ENCODE measurements at places on chromosomes 6 and 20. TPM values are rescaled to one million over a fixed set of nuclear protein-coding genes. Genes with fewer than 3 reads are reported as not detected.

DNA sequence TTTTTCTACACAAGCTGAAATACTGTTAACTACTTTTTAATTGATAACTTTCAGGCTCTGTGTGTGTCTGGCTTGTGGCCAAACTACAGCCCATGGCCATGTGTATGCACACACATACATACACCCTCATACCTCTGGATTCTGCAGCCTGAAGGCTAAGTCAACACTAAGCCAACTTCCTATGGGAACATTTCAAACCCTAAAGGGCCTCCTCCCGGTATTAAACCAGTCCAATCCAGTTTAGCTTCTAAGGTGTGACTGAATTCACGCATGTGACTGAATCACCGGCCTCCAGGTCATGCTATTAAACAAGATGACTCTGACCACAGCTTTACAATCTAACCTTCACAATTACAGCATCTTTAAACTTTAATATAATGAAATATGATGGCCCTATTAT is 20.7 kb upstream of the DST start:
- DNase-seq: peak; percentile 52

- no peak for DNase-seq
These were observed 631.3 kb downstream of the EYS start for GRCh38 chr6:65075705-65076230.

GRCh38 chr6:124661097-124661661 is 301.1 kb upstream of the RNF217 start:
- no peak for DNase-seq

DNA sequence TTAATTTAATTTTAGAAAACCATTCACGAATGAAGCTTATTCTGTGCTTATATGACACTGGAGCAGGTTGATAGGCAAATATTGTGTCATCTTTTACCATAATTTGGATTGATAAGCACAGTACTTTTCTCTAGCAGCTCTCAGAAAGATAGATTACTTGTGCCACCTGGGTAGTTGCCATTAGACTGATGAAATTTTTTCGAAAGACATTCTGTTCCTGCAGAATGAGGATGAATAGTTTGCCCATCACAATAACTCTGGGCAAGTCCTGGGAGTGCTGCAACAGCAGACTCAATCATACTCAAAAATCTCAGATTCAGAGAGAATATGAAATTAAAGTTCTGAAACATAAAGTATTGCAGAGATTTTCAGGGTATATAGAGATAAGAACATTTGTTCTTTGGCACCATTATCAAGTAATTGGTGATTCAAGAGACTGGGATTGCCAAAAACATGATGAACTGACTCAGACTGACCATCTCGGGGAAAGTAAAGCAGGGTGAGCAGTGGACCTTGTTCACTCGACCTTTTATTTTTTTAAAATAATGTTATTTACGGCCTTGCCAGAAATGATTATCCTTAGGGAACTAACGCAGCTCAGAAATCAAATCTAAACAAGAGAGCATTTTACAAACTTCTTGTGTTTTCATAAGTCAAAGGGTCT is 65.8 kb upstream of the PTCHD4 start:
- DNase-seq: no peak

- no peak for DNase-seq
These were observed 8.5 kb downstream of the HSPA1B start for GRCh38 chr6:31836047-31836473.

DNA sequence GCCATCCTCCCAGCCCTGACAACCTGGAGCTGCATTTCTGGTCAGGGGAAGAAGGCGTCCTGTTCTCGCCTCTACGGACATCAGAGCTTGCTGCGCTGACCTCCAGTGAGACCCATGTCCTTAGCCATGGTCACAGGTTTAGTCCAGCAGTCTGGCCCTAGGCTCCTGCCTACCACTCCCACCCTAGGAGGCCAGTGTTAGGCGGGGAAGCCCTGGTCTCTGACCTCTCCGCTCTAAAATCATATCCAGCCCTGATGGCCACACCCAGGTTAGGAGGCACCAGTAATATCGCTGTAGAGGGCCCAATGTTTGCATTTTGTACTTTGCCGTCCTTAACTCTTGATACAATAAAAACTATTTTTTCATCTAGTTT is 1.2 kb upstream of the HTR1B start:
- DNase-seq: no peak

DNA sequence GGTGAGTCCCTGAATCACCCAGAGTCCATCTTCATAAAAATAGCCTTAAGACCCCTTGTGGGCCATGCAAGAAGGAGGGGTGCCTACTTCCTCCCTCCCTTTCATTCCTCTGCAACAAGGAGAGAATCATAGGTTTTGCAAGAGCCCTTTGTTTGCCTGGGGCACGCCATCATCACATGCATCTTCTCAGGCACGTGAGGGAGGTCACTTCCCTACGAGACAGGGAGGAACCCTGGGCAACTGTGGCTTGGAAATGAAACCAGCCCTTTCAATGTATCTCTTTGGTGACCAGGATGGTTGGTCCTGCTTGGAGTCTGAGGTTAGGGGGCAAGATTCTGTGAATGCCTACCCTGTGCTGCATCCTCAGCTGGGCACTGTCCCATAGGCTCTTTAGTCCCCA is 194.8 kb downstream of the MAFB start:
- DNase-seq: no peak

GRCh38 chr6:36643977-36644376 is 34.5 kb upstream of the CDKN1A start:
- no peak for DNase-seq

DNA sequence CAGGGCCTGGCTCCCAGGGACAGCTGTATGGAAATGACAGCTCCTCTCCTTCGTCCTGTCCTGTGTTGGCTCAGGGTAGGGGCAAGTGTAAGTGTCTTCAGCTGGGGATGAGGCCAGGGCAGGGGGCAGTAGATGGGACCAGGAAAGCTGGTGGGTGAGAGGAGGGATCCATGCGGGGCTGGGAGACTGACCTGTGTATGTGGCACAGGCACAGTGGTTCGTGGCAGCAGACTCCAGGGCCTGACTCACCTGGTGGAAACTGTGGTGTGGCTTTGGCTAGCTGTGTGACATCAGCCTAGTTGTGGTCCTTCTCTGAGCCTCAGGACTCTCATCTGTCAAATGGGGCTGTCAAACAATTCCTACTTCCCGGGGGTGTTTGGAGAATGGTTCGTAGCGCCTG is 13.7 kb upstream of the SCRT2 start:
- no peak for DNase-seq

PTPRT gene
- not detected for total RNA-seq

TBXT gene
- total RNA-seq: not detected

RNF39 gene
- total RNA-seq: 1.4 TPM

FAM135A gene
- total RNA-seq: 83.2 TPM

CDSN gene
- total RNA-seq: 0.35 TPM

All from Calu3 (cell line).